ENCODE measurements at places on chromosomes 12 and 14. TPM values are rescaled to one million over a fixed set of nuclear protein-coding genes. Genes with fewer than 3 reads are reported as not detected.

Gene TAS2R43
- total RNA-seq, result 20.5 TPM

Gene OVCH1
- total RNA-seq, result 0.10 TPM

Gene GUCY2C
- total RNA-seq, result 0.21 TPM

DNA sequence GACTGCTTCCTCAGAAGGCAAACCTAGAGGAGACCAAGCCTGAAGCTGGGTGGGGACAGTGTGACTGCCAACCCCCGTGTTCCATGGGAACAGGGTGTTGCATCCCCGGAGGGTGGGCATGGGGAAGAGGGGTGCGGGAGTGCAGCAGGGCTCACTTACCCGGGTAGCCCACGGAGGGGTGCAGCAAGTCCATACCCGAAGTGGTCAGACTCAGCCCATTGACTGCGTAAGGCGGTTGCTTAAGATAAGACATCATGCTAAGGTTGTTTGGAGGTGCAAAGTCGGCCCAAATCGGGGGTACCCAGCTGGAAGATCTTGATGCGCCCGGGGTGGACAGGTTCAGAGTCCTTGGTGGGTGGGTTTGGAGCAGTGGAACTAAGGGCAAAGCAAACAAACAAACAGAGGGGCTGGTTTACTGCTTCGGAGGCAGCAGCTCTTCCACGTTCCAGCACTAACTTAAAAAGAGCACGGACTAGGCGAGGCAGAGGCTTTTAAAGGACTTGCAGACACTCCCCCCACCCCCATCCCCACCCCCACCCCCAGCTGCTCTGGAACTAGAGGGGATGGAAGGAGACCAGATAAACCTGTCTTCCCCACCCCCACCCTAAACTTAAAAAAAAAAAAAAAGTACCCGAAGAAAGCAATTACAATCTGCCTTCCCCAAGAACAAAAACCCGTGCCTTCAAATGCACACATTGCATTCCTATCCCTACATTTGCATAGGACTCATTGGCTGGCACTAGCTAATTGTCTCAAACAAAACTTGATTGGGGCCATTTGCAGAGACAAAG lies 4.9 kb downstream of the OTX2 start:
- no peak for DNase-seq

DNA sequence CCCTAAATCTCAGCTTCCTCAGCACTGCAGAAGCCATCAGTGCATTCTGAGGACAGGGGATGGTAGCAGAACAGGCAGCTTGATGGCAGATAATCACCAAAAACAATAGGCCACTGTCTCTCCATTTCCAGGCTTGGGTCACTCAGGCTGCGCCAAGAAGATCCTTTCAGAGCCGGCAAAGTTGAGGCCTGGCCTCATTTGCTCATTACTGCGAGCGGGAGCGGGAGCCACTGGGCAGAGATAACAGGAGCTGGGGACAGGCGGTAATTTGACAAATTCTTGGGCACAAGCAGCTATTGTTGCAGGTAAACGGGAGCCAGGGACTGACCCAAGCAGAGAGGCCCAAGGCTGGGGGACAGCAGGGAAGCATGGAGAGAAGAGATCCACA lies 2.1 kb downstream of the MSI1 start:
- DNase-seq, result no peak
